Common myeloid progenitor, CD34-positive (primary cell): ENCODE measurements at places on chromosomes 12 and 14.

GRCh38 chr12:7304456-7304855, 584 bp downstream of the ACSM4 start:
- no peak for DNase-seq

- no peak for DNase-seq
These were observed 46.8 kb upstream of the MEG3 start for GRCh38 chr14:100778951-100779690.

- no peak for DNase-seq
These were observed 936 bp downstream of the AKT1 start for GRCh38 chr14:104794631-104794992.

- no peak for DNase-seq
These were observed 244.6 kb downstream of the SLC41A2 start for GRCh38 chr12:104713444-104713843.

DNA sequence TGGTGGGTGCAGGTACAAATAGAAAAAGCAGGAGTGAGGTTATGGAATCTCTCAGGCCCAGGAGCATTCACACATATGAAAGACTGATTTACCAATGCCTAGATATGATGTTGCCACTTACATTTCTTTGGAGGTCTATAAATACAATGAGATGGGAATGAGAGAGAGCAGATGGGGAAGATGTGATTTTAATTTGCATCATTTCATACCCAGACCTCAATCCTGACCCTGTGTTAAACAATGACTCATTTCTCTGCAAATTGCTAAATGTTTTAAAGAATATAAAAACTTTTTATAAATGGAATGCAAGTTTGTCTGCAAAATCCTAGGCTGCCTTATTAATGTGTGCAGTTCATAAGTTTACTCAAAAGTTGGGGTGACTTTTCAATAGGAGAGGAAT, 38.6 kb upstream of the GNG2 start:
- no peak for DNase-seq

- peak; percentile 80 for DNase-seq
These were observed 39.7 kb downstream of the KRT80 start for GRCh38 chr12:52151837-52152783.

DNA sequence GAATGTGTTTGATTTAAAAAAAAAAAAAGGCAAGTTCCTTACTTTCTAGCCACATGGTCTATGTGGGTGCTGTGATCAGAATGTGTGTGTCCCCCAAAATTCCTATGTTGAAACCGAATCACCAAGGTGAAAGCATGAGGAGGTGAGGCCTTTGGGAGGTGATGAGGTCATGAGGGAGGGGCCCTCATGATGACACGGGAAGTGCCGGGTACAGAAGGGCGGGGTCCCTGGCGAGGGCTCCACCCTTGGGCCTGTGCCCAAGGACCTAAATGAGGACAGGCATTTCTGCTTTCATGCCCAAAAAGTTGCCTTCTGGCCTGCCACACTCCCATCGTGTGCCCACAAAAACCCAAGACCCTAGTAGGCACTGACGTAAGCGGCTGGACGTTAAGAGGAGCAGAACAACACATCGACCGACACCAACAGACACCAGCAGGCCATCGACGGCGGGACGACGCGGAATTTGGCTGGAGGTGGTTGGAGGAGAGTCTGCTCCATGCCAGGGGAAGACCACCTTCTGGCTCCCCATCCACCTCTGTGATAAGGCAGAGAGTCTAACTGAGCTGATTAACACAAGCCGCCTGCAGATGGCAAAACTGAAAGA, 211.8 kb downstream of the FOXN3 start:
- no peak for DNase-seq

GRCh38 chr12:62606654-62607053, 140.0 kb downstream of the MON2 start:
- no peak for DNase-seq

DNA sequence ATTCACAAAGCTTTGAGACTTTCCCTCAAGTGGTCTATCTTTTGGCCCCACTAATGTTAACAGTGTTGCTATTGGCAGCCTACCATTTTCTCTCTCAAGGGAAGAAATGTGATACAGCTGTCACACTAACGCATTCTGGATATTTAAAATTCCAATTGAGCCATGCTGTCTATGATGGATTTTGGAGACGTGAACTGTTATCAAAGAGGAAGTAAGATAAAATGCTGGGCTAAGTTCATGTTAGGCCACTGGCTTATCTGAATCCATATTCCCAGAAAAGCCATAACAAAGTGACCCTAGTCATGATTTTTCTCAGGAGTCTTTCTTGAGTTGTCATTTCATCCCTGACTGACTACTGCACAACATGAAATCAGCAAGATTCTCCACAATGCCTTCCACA, 200.2 kb downstream of the PHLDA1 start:
- DNase-seq: no peak

- peak; percentile 40 for DNase-seq
These were observed 15.5 kb upstream of the ENDOU start for GRCh38 chr12:47740606-47741339.

DNA sequence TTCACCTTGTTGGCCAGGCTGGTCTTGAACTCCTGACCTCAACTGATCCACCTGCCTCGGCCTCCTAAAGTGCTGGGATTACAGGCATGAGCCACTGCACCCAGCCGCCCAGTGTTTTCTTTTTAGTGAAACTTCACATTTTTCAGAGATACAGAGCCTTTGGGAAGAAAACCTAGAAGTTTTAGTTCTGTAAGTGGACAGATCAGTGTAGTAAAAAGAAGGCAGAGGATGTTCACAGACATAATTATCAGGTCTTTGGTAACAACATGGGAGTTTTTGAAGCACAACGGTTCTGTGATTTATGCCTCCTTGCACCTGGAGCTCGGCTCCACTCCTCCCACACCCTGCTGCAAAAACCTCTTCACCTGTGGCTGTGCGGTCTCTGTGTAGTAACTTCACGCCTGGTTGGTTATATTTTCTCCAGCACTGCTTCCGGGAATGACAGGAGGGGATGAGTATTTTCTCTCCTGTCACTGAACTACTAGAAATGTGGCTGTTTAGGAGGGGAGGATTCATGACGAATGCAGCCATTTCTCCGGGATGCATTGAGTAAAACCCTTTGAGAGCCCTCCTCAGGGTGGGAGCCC, 67.0 kb downstream of the ARF6 start:
- no peak for DNase-seq

DNA sequence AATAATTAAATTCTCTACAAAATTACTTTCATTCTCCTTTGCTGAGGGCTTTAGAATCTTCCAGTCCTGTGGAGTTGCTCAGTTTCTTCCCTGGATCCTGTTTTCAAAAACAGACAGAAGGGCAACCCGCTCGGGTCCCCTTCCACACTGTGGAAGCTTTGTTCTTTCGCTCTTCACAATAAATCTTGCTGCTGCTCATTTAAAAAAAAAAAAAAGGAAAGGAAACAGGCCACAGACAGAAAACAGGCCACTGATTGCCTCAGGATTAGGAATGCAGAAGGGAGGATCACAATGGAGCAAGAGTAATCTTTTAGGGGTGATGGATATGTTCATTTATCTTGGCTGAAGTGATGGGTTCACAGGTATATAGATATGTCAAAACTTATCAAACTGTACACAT, 29.5 kb upstream of the HIGD1C start:
- DNase-seq: no peak

DNA sequence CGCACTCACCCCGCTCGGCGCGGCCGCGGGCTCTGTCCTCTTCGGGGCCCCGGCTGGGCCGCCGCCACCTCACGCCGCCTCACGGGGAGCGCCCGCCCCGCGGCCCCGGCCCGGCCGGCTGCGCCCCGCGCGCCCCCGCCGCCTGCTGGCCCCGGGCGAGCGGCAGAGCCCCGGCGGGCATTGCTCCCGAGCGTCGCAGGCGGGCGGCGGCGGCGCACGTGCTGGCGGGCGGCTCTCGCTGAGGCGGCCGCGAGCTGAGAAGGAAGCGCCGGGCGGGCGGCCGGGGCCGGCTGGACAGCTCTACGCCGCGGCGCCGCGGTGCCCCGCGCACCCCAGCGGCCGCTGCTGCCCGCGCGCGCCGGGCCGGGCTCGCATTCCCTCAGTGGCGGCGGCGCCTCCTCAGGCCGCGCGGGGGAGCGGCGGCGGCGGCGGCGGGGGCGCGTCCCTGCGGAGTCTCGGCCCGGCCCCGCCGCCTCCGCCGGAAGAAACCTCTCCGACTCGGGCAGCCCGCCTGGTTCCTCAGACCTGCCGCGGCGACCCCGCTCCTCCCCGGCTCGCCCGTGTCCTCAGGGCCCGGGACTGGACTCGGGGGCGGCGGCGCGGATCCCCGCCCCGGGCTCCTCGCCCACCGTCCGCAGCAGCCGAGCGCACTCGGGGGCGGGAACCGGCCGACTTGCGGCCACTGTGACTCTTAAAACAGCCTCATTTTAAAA, at the start of gene PITPNM2:
TSS of gene PITPNM2 (minus strand) at position 347 of the 713 bp plus-strand sequence. CDS start 116,500 bp downstream, outside the sequence.
- peak; percentile 46 for DNase-seq

DNA sequence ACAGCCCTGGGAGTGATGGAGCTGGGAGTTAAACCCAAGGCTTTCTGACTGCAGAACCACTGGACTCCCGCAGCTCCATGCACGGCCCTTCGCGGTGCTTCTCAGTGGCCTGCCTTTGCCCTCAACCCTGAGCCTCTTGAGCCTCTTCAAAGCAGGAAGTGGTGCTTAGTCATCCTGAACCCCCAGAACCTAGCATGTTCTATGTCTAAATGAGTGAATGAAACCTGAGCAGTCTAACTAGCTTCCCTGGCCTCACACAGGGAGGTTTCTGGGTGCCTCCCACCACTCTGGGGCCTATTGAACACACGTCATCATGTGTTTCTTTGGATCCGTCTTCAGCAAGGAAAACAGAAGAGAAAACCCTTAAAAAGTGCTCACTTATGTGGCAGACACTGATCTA, 117.9 kb upstream of the SFSWAP start:
- DNase-seq: peak; percentile 21

DNA sequence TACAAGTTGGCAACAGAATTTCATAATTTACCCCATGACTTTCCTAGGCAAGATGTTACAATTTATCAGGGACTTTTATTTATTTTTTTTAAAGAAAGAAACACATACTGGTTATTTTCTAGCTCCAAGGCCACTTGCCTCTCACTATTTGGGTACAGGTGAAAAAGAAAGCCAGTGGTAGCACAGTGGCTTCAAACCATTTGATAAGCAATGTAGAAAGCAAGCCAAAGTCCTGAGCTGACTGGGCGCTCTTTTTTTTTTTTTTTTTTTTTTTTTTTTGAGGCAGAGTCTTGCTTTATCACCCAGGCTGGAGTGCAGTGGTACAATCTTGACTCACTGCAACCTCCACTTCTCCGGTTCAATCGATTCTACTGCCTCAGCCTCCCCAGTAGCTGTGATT, 73.3 kb downstream of the STXBP6 start:
- no peak for DNase-seq

- DNase-seq: no peak
These were observed 98.6 kb downstream of the NT5DC3 start for GRCh38 chr12:103742349-103742932.

- no peak for DNase-seq
These were observed 19.3 kb upstream of the CLEC2D start for GRCh38 chr12:9650151-9650576.

DNA sequence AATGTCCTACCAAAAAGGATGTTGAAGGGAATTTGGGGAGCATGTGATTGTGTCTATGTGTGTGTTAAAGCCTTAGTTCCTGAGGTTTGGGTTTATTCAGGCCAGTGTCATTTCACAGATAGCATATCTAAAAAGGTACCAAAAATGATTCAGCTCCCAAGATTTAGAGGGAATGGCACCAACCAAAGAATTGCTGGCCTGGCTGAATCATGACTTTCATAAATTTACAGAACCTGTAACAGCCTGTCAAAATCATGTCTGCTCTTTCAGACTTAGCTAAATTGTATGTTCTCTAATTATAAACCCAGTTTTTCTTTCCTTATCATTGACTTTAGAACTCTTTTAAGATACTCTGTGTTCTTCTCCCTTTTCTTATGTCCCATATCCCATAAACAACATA, 231.5 kb downstream of the NUBPL start:
- no peak for DNase-seq
